ENCODE measurements at places on chromosomes 3 and 15.

DNA sequence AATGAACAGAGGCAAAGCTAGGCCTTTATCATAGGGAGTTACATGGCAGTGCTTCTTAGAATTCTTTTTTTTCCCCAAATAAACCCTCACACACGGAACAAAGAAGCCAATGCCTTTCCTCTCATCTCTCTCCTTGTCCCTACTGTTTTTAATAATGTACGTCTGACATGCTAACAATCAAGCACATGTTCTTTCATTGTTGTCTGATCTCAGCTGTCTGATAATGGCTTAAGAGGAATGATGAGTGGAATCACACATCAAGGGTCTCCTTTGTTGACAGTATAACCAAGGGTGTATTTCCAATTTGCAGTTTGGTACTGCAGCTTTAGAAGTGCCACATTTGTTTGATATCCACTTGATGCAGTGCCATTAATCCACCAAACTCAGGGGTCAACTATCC, 34.8 kb upstream of the EPHA3 start:
- no peak for DNase-seq

- no peak for DNase-seq
Observed at GRCh38 chr3:183546625-183547024, 8.9 kb downstream of the KLHL6 start.

- no peak for DNase-seq
Observed at GRCh38 chr3:193744822-193745684, 152.0 kb downstream of the OPA1 start.

DNA sequence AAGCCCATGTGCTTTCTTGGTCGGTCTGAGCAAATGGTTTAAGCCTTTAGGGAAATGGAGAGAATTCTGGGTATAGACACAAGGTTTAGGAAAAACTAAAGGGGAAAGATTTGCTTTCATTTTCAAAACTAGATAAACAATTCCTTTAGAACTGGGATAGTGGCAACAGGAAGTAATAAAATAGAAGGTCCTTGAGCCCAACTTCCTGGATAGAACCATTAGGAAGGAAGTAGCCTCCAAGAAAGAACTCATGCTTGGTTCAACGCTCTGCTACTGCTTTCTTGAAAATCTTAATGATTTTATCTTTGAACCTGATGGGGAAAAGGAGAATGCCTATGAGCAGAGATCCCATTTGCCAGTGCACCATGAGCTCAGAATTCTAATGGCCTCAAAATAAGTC, 147.0 kb upstream of the THRB start:
- no peak for DNase-seq

DNA sequence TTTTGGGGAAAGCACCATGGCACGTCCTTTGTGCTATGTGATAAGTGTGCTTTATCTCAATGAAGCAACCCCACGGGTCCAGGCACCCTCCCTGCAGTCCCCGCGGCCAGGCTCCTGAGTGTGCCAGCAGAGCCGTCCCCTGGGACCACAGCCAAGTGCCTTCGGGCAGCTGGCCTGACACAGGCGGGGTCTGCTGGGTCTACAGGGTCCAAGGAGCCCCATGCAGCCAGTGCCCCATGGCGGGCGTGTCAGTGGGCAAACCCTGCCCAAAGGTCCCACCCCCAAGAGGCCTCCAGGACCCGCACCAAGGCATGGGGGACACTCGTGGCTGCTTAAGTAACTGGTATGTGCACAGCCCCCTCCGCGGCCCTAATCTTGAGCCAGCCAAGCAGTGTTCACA, 35.3 kb downstream of the KLHL25 start:
- no peak for DNase-seq

GRCh38 chr3:183980403-183980802, 37.3 kb downstream of the ABCC5 start:
- no peak for DNase-seq

DNA sequence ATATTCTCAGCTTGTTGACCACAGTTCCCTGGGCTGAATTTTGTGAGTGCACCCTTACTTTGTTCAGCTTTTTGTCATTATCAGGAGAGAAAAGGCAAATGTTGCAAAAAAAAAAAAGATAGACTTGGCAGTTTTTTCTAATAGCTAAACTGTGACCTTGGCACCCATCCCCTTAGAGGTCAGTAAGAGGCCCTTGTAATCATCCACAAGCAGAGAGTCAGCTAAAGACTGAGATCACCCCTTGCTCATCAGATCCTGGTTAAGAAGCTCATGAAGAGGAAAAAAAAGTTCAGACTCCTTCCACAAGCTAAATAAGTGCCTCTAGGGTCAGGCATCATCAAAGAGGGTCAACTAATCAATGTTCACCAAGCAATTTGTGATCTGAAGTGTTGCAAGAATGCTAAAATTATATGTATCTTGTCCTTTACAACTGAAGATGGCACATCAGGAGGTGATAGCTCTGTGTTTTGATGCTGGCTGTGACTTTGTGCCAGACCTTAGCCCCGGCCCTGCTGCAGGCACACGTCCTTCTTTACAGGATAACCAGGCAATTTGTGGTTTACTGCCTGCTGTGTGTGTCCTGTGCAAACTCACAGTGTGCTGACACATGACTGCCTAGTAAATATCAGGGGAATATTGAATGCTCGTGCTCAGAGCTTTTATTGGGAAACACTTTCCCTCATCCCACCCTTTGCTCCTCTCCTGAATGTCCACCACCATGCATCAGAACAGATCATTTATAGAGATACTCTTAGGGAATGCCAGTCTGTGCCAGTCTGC, 262.9 kb downstream of the IL5RA start:
- no peak for DNase-seq

DNA sequence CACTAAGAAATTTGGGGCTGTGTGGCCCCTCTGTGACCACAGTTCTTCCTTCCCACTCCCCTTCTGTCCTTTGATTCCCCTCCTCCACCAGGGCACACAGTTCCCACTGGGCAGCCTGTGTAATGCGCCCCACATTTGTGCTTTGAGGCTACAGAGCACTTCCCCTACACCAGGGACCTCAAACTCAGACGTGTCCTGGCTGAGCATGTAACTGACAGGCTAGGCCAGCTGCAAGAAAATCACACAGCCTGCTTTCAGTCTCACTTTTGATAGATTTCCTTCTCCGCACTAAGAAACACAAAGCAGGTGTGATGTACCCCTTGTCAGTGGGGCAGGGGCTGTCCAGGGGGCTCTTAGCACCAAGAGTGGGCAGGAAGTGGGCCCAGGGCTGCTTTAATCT, 29.6 kb downstream of the PRKCD start:
- DNase-seq = no peak

- no peak for DNase-seq
Observed at GRCh38 chr15:88511161-88511560, 35.3 kb downstream of the DET1 start.

- no peak for DNase-seq
Observed at GRCh38 chr15:100628746-100629145, 26.4 kb downstream of the ASB7 start.

DNA sequence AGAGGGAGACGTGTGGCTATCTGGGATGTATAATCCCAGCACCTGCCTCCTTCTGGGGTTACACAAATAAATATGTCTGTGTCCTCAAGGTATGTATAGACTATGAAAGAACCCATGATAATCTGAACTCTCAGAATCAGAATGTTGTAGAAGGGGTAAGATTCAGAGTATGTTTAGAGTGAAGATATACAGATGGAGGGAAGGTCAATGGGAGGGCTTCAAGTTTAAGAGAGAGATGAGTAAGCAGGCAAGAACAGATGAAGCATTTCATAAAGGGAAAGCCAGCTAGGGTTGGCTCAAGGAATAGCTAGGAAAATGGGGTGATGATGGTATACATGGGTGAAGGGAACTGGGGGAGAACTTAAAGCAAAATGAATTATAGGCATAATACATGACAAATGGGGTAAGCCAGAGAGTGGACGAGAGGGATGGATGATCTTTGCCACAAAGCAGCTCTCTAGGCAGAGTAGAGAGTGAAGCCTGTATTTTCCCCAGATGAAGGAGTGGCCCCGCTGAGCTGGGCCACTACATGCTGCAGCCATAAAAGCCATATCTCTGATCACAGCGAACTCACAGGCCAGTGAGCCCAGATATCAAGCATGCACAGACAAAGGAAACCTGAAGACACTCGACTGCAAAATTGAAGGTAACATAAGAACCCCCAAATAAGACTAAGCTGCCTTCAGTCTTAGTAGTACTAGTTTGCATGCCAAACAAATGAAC, 15.9 kb upstream of the ZBTB38 start:
- DNase-seq = no peak

DNA sequence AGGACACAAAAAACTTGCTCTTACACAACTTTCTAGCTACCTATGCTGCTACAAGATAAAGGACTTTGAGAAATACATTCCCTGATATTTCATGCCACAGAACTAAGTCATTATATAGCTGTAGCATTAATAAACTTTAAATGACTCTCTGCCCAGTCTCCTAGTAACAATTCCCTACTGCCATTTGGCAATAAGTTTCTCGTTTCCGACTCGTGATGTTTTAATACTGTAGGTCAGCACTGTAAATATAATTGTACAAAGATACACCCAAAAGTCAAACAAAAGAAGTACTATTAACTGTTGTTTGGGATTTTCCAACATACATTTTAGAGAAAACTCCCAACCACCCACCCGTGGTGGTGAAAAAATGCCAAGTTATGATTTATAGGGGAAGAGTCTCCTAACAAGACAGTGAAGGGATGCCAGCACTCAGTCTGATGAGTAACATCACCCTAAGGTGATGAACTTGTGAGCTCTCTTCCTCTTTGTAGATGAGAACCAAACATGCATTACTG, 132.2 kb downstream of the DUT start:
- no peak for DNase-seq

DNA sequence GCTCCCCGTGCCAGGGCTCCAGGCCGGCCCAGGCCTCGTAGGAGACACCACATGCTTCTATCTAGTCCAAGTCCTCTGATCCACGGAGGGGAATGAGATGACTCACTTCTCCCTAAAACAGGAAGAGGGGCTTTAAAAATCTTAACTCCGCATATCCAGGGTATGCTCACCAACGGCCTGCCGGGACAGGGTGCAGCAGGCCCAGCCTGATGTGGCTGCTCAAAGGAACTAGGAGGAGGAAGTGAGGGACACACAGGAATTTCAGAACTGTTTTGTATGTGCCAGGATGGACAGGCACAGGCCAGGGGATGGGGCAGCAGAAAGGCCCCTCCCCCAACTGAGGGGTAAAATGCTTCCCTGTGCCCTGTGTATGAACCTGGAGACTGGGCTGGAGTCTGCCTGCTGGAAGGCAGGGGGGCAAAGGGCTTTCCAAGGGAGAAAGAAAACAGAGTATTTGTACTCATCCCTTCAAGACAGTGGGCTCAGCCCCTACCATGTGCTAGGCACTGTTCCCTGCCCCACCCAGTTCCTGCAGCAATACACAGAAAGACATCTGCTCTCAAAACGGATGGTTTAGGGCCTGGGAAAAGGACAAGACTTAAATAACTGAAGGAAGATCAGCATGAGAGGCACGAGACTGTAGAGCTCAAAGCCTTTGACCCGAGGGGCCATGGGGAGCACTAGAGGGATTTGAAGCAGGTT, 22.1 kb downstream of the CHDH start:
- DNase-seq = no peak

- DNase-seq = no peak
Observed at GRCh38 chr3:100775669-100776068, 66.4 kb downstream of the TFG start.

- no peak for DNase-seq
Observed at GRCh38 chr3:171155122-171155700, 128.7 kb upstream of the SLC2A2 start.

DNA sequence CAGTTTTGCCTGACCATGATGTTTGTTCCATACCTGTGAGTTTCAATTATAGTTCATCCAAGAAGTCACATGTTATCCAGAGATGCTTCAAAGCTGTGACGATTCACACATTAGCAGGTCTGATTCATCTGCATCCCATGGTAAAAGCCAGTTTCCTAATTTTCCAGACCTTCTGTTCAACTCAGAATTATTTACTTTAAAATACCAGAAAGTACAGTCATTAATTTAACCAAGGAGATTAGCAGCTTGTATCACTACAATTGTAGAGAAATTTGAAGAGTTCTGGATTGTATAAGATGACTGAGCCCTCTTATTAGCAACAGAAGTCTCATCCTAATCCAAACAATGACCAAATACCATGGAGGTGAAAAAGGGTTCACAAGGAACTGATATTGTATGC, 76.1 kb upstream of the THBS1 start:
- no peak for DNase-seq

DNA sequence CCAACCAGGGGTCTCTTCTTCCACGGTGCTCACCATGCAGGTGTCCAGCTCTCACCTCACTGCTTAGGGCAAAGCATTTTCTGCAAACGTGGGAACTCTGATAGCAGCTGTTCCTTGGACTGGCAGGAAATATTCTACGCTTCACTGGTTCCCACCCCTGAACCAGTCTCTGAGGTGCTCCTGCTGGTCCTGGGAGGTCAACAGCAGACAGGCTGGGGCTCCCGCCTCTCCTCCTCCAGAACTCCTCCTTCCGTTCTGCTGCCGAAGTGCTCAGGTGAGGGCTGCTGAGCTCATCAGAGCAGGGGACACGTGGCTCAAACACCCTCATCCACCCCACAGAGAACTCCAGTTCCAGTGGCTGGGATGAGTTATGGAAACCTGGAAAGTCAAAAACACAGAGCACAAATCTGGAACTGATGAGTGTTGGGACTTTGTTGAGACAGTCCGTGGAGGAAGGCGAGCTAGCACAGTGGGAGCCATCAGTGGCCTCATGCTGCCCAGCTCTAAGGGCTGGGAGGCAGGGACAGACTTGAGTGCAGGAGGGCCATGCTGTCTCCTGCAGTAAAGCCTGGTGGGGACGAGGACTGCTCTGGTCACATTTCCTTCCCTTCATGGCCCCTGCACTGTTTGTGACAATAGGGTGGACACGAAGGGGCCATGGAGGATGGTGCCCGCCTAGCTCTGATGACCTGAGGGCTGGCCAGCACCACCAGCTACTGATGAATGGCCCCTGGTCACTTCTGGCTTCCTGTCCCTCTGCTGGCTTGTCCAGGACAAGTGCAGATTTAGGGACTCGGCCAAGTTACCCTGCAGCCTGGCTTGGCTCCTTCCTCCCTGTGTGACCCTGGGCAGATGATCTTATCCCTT, 137.8 kb downstream of the KLF13 start:
- DNase-seq = no peak

- no peak for DNase-seq
Observed at GRCh38 chr15:79296583-79296982, 14.1 kb downstream of the ANKRD34C start.

- DNase-seq = no peak
Observed at GRCh38 chr3:124785973-124786372, 55.7 kb downstream of the UMPS start.

GRCh38 chr15:70494517-70494851, 268.9 kb downstream of the UACA start:
- DNase-seq = no peak

GRCh38 chr3:117165601-117166051, 456.0 kb downstream of the TUSC7 start:
- no peak for DNase-seq

GRCh38 chr3:171206283-171206682, 179.8 kb upstream of the SLC2A2 start:
- DNase-seq = no peak

GRCh38 chr3:89198591-89198990, 91.2 kb downstream of the EPHA3 start:
- DNase-seq = no peak
